Smooth muscle cell of the umbilical artery (primary cell): ENCODE measurements at places on chromosomes 1 and 21. TPM values are rescaled to one million over a fixed set of nuclear protein-coding genes. Genes with fewer than 3 reads are reported as not detected.

The AMY1B gene
- total RNA-seq = not detected in 2 replicates

The CACNA1S gene
- not detected in 2 replicates for total RNA-seq

The PHTF1 gene
- total RNA-seq = 46.9 and 53.6 TPM in 2 replicates

The CRYAA gene
- not detected in 2 replicates for total RNA-seq

The PADI2 gene
- total RNA-seq = 0.18 TPM in 1 of 2 replicates, not detected in the other

The AMY1A gene
- not detected in 2 replicates for total RNA-seq

The ATAD3C gene
- total RNA-seq = 0.09 TPM in 1 of 2 replicates, not detected in the other

The LENEP gene
- total RNA-seq = not detected in 2 replicates

The ELAVL4 gene
- not detected in 2 replicates for total RNA-seq

The PRR9 gene
- total RNA-seq = 0.51 TPM in 1 of 2 replicates, not detected in the other

The EPS15 gene
- 52.3 and 57.3 TPM in 2 replicates for total RNA-seq

The SPRR1B gene
- not detected in 2 replicates for total RNA-seq

The LAPTM5 gene
- 0.14 TPM in 1 of 2 replicates, not detected in the other for total RNA-seq

The RHD gene
- not detected in 2 replicates for total RNA-seq

The MATN1 gene
- under 0.01 and 0.18 TPM in 2 replicates for total RNA-seq

The FAM229A gene
- 0.83 and 1.2 TPM in 2 replicates for total RNA-seq

The FNDC10 gene
- total RNA-seq = 2.1 and 2.6 TPM in 2 replicates

The HEATR1 gene
- total RNA-seq = 33.6 and 56.2 TPM in 2 replicates

The PRAMEF27 gene
- total RNA-seq = not detected in 2 replicates

The CASZ1 gene
- total RNA-seq = under 0.01 and 0.46 TPM in 2 replicates

The MMP23B gene
- 17.6 and 23.2 TPM in 2 replicates for total RNA-seq

The OR2G6 gene
- not detected in 2 replicates for total RNA-seq

The MTARC2 gene
- total RNA-seq = 1.4 and 1.5 TPM in 2 replicates

The SMCP gene
- not detected in 2 replicates for total RNA-seq

The ELOVL1 gene
- 23.2 and 53.9 TPM in 2 replicates for total RNA-seq

The HSD3B2 gene
- total RNA-seq = not detected in 2 replicates

The CFHR4 gene
- total RNA-seq = not detected in 2 replicates

The MOB3C gene
- 11.3 and 13.7 TPM in 2 replicates for total RNA-seq

The PCNT gene
- 13.4 and 24.8 TPM in 2 replicates for total RNA-seq

The ZMYND12 gene
- 0.18 and 0.30 TPM in 2 replicates for total RNA-seq

The TENT5C gene
- 3.4 and 3.6 TPM in 2 replicates for total RNA-seq

The MPZ gene
- 0.88 and 0.89 TPM in 2 replicates for total RNA-seq

The KDM5B gene
- total RNA-seq = 109 and 127 TPM in 2 replicates

The FAM3B gene
- not detected in 2 replicates for total RNA-seq

The ZNF695 gene
- total RNA-seq = 0.59 and 1.7 TPM in 2 replicates

The CELA3A gene
- total RNA-seq = not detected in 2 replicates

The TCEA3 gene
- 9.8 and 13.9 TPM in 2 replicates for total RNA-seq

The BMP8B gene
- total RNA-seq = not detected in 2 replicates

The CFHR3 gene
- 0.23 TPM in 1 of 2 replicates, not detected in the other for total RNA-seq
